ENCODE measurements at places on chromosomes 4 and X. TPM values are rescaled to one million over a fixed set of nuclear protein-coding genes. Genes with fewer than 3 reads are reported as not detected.

DNA sequence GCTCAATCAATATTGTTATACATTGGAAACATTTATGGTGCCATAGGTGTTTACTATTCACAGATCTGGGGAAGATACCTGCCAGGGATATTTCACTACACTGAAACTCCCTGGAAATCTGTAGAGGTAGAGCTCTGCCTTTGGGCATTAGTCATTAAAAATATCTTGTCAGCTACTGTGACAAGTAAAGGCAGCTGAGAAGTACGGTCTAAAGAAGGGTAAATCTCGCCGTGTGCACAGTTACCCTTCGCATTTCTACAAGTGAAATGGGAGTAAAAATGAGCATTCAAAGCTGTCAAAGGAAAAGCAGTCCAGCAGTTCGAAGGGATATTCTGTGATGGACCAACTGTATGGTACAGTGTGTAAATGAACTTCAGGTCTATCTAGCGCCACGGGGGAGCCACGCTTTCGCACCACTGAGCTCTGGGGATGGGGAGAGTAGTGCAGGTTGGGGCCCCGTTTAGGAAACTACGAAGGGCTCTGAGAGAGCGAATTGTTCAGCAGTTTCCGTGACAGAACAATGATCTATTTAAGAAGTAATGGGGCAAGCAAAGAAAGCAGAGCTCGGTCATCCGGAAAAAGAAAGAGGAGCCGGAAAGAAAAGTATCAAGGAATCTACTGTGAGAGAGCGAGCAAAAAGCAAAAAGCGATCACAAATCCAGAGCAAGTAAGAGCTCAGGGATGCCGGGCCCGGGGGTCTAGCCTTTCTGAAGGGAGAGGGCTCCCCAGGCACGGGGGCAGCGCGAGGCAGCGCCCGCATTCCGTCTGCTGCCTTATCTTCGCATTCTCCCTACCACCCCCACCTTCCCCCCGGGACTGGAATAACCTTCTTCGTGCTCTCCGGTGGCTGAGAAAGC, 646 bp downstream of the TIGD4 start:
- H3K4me3 ChIP-seq = peak overlapping the region; percentile 74
- no peaks in the 10 kb centered on the region for H3K36me3 ChIP-seq
- no peaks in the 10 kb centered on the region for H3K4me1 ChIP-seq
- peak overlapping the region; percentile 86 for H3K27ac ChIP-seq

GRCh38 chr4:11438647-11439046, 10.0 kb upstream of the HS3ST1 start:
- H3K4me1 ChIP-seq = no peaks in the 10 kb centered on the region
- no peak overlapping the region for H3K4me3 ChIP-seq
- no peaks in the 10 kb centered on the region for H3K27me3 ChIP-seq
- H3K36me3 ChIP-seq = no peaks in the 10 kb centered on the region
- H3K27ac ChIP-seq = no peak overlapping the region

DNA sequence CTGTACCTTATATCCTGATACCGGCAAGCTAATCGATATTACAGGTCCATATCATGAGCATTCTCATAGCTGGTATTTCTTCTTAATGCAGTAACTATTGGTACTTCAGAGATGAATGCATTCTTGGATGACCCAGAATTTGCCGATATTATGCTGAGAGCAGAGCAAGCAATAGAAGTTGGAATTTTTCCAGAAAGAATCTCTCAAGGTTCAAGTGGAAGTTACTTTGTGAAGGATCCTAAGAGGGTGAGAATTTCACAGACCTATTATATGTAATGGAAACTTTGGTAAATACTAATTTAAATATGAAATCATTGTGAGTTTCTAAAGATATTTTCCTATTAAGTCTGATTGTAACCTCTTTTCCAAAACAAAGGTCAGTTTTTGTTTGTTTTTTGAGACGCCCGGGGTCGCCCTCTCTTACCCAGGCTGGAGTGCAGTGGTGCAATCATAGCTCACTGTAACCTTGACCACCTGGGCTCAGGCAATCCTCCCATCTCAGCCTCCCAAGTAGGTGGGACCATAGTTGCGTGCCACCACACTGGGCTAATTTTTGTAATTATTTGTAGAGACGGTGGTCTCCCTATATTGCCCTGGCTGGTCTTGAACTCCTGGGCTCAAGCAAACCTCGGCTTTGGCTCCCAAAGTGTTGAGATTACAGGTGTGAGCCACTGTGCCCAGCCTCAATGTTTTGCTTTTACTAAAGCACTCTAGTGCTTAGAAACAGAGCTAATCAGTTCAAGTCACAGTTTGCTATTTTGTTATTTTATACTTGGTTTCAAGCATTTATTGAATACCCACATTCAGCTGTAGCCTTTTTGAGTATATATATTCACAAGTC, 18.6 kb downstream of the PI4K2B start:
- DNase-seq = no peak
- H3K27ac ChIP-seq = no peak overlapping the region
- no peaks in the 10 kb centered on the region for H3K27me3 ChIP-seq
- H3K4me3 ChIP-seq = no peak overlapping the region
- peaks cover 6% of the 10 kb centered on the region for H3K4me1 ChIP-seq
- peaks cover 26% of the 10 kb centered on the region for H3K36me3 ChIP-seq

DNA sequence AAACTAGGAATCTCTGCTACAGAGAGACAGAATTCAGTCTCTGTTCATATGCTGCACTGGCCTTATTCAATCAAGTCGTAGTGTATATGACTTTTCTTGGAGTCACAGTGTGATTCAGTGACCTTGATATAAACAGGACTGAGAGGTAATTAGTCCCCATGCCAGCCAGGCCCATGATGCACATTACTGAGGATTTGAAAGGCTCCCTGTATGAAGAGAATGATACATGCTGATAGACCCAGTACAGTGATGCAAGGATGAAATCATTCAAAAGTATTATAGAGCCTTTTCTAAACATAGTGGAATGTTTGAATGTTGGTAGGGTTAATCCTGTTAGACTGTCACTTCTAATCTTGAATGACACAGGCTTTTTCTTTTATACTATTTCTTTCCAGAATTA, 34.1 kb downstream of the ANXA3 start:
- DNase-seq = no peak
- H3K27ac ChIP-seq = no peak overlapping the region
- no peaks in the 10 kb centered on the region for H3K4me1 ChIP-seq
- H3K36me3 ChIP-seq = peaks cover 8% of the 10 kb centered on the region
- H3K4me3 ChIP-seq = no peak overlapping the region

Gene SPOCK3
- total RNA-seq = not detected

Gene ABCG2
- 2.9 TPM for total RNA-seq

Gene SPACA5
- not detected for total RNA-seq

Gene PABPC1L2B
- total RNA-seq = not detected

Gene IDS
- 91.1 TPM for total RNA-seq

Measured in right atrium auricular region (tissue), 2 donors.